Activated CD4-positive, alpha-beta T cell treated with anti-CD3 and anti-CD28 coated beads, Interleukin-2, amount 10 ng/mL, durations not matched to agents 24 days and 14 days (primary cell): ENCODE measurements at places on chromosomes 12 and 14. TPM values are rescaled to one million over a fixed set of nuclear protein-coding genes. Genes with fewer than 3 reads are reported as not detected.

The KRT79 gene
- total RNA-seq, result 0.33 TPM in 1 of 2 replicates, not detected in the other

The ASIC1 gene
- total RNA-seq, result 17.6 and 19.7 TPM in 2 replicates

The TBC1D30 gene
- 0.95 and 1.7 TPM in 2 replicates for total RNA-seq

The GLS2 gene
- total RNA-seq, result 1.9 and 2.4 TPM in 2 replicates

The LRRC10 gene
- total RNA-seq, result not detected in 2 replicates

The CIT gene
- total RNA-seq, result 44.5 and 51.5 TPM in 2 replicates

The ABCC9 gene
- 0.02 TPM in 1 of 2 replicates, not detected in the other for total RNA-seq

The MYF6 gene
- not detected in 2 replicates for total RNA-seq

The TMEM52B gene
- not detected in 2 replicates for total RNA-seq

The KCNC2 gene
- not detected in 2 replicates for total RNA-seq

The ACVRL1 gene
- total RNA-seq, result not detected in 2 replicates

The SOAT2 gene
- not detected in 2 replicates for total RNA-seq

The PSMA6 gene
- 501 and 522 TPM in 2 replicates for total RNA-seq

The MARCHF9 gene
- total RNA-seq, result 21.6 and 22.7 TPM in 2 replicates

The B4GALNT3 gene
- 6.6 TPM in 2 replicates for total RNA-seq

The CLEC9A gene
- total RNA-seq, result not detected in 2 replicates

The SALL2 gene
- 1.6 and 1.7 TPM in 2 replicates for total RNA-seq

The AHNAK2 gene
- total RNA-seq, result 0.02 TPM in 2 replicates

The LTBR gene
- total RNA-seq, result 1.7 and 2.1 TPM in 2 replicates

The GPRC5A gene
- not detected in 2 replicates for total RNA-seq

The CLBA1 gene
- 2.4 and 2.5 TPM in 2 replicates for total RNA-seq

The TAS2R42 gene
- total RNA-seq, result not detected in 2 replicates

The C1S gene
- 1.9 and 2.6 TPM in 2 replicates for total RNA-seq

The USP5 gene
- 121 TPM in 2 replicates for total RNA-seq

The ZFC3H1 gene
- total RNA-seq, result 63.3 and 64.6 TPM in 2 replicates

The SIX6 gene
- not detected in 2 replicates for total RNA-seq

The CCDC88C gene
- 79.7 and 89.9 TPM in 2 replicates for total RNA-seq

The GDF11 gene
- total RNA-seq, result 14.3 and 15.1 TPM in 2 replicates

The SLC25A47 gene
- not detected in 2 replicates for total RNA-seq

The SIX4 gene
- total RNA-seq, result 0.23 and 0.52 TPM in 2 replicates
